Dermis microvascular lymphatic vessel endothelial cell (primary cell): ENCODE measurements at places on chromosomes 1 and 21. TPM values are rescaled to one million over a fixed set of nuclear protein-coding genes. Genes with fewer than 3 reads are reported as not detected.

DNA sequence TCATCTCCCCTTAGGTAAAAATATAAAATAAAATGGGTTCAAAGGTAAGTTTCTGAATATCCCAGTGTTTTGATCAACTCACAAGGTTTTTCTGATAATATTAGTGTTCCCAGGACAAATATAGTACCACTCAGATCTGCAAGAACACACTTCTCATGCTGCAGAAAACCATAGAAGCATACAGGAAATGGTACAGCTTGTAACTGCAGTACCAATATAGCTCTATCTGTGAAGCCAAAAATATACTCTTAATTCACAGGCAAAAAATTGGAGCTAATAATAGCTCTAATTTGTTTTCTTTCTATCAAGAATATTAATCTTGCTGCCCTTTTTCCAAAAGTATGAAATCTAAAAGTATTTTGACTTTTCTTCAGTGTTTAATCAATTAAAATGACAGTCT is 13.2 kb downstream of the VPS45 start:
- DNase-seq, result no peak

Gene TSPAN2
- 1.3 and 5.9 TPM in 2 replicates for total RNA-seq

Gene SIKE1
- 38.3 and 42.5 TPM in 2 replicates for total RNA-seq

Gene SASS6
- total RNA-seq, result 1.1 and 1.8 TPM in 2 replicates

- no peak for DNase-seq
These were observed 187.5 kb upstream of the C21orf91 start for GRCh38 chr21:18006691-18007090.

DNA sequence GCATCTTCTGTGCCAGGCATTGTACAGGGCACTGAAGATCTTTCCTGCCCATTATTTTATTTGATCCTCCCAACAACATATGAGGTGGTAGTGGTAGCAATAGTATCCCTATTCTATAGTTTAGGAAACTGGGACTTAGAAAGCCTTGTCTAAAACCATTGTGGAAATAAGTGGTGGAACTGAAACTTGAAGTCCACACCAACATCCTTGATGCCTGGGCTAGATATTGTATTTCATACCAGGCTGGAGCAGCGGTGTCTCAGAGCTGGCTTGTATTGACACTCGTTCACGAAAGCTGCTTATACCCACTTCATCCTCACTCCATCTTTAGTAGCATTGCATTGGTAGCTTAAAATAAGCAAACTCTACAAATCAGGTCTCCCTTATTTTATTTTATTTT is 9.7 kb upstream of the CTSS start:
- DNase-seq, result no peak

GRCh38 chr1:2493691-2494322 is 17.7 kb downstream of the PLCH2 start:
- no peak for DNase-seq

DNA sequence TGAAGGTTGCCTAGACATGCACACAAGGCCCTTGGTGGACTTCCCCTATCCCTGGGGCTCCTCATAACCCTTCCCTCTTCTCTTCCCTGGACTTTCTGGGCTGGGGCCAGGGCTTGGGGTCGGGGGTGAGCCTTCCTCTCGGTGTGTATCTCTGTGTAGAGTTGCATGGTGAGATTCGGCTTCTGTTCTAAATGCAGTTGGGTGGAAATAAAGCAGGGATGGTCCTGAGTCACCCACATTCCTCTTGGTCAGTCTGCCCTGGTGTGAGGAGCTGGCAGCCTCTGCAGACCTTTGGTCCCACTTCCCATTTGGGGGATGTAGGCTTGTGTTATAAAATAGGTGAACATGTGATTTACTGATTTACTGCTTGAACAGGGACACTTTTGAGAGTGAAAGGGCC is 38.0 kb downstream of the ADARB1 start:
- no peak for DNase-seq
